CD4-positive, alpha-beta T cell treated with Interleukin-15 for 4 hours (primary cell): ENCODE measurements at places on chromosomes 1 and 21.

DNA sequence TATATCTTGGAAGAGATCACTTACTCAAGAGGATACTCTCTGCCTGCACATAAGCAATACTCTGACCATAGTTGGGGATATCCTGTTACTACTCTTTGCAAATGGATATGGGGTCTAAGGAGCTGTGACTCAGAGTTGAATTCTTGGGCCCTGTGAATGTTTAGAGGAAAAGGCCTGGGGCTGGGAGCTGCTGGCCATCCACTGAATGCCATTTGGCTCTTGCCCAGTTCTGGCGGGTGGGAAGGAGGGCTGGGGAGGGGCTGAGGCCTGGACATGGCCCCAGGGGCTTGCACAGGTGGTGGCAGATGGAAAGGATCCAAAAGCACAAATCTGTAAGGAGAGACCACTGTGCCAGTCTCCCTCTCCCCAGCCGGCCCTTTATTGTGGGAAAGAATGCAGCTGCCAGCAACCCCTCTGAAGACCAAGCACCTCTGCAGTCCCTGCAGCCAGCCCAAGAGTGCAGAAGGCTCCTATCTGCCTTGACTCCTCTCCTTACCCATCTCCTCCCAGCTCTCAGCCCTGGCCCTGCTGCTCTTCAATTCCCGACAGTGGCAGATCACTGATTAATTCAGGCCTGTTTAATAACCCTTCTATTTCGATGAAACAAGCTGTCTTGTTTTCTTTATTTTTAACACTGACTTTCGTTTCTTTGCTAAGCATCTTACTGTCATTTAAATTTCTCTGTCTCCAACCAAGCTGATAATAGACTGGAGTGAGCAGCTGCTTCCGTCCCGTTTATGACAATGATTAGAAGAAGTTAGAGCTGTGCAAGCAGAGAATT is 12.1 kb downstream of the PLXNA2 start:
- no peak for DNase-seq

DNA sequence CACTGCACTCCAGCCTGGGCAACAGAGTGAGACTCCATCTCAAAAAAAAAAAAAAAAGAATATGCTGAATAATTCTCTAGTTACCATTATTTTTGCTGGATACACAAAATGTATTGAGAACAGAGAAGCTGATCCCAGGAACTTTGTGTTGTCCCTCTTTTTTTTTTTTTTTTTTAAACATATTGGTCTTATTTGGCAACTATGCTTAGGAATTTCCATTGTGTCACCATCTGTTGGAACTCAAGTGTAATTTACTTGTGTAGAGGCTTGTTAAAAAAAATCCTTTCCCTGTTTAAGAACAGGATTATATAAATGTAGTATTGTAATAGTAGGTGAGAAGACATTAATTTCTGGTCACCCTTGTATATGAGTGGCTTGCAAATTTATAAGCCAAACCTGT is 28.6 kb downstream of the CAMSAP2 start:
- no peak for DNase-seq

GRCh38 chr1:39392851-39393573 is 98.4 kb upstream of the BMP8A start:
- no peak for DNase-seq

GRCh38 chr1:91555821-91556531 is 55.3 kb downstream of the CDC7 start:
- DNase-seq, result peak; percentile 84

- no peak for DNase-seq
These were observed 12.8 kb upstream of the IFI44L start for GRCh38 chr1:78607334-78607927.

DNA sequence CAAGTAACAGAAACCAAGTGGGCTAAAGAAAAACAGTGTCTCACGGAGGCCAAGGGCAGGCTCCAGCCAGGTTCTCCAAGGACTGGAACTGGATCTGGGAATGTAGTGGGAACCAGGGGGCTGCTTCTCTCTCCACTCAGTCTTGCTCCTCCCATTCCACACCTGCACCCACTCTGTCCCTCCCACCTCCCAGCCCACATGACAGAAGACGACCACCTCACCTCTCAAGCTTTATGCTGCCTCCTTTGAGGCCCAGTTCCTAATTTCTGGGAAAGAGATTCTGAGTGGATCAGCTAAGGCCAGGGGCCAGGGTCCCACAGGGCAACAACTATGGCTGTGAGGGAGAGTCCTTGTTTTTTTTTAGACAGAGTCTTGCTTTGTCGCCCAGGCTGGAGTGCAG is 18.8 kb upstream of the CEP85 start:
- no peak for DNase-seq

DNA sequence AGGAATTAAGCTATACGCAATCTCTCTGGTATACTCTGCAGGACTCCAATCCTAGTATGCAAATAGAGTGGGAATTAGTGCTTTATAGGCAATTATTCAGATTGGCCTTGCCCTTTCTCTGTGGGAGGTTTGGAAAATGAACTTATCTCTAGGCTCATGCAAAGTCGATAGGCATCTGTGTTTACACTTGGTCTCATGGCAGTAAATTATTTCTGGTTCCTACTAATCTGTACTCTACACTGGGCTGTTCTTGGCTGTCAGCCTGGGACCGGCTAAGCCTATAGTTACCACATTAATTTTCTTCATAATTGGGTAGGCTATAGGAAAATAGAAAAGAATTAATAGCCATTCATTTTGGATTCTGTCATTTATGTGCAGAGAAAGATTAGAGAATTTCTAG is 544.6 kb downstream of the AMY1C start:
- no peak for DNase-seq

DNA sequence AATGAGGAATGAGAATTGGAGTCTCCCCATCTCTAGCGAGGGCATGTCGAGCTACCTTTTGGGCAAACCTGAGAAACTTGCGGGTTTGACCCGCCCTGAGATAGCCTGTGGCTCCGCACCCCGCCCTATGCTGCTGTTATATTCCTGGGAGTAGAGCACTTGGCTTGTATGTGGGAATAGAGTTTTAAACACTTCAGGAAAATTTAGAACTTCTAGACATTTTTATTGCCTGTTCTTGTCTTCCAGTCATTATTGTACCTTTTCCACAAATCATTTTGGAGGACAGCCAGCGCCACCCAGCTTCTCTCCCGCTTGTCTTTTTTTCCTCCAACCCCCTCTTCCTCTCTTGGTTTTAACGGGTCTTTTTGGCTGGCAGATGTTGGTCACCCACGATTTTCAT is 738 bp downstream of the GNPAT start:
- peak; percentile 0 for DNase-seq

DNA sequence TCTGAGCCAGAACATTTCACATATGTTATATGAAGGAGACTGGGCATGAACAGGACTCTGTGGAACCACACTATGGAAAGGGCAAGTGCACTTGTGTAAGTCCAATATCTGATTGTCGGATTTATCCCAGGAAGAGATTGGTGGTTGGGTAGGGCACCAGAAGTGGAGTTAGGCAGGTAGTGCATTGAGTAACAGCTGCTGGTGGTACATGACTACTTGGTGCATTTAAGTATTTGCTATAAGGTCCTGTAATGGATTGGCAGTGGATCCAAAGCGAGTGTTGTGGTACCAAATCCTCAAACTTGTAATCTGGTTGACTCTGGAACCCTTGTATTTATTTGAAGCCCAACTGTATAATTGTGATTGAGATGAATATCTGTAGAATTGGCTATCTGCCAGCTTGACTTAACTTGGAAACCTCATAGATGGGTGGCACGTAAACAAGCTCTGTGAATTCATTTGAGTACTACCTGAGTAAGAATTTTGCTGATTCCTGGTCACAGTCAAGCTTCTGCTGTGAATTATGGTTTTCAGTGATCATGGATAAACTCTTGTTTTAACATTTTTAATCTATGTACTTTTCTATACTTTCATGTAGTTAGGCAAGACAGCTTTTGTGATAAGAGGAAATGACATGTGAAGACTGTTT is 21.1 kb downstream of the UBAP2L start:
- no peak for DNase-seq

DNA sequence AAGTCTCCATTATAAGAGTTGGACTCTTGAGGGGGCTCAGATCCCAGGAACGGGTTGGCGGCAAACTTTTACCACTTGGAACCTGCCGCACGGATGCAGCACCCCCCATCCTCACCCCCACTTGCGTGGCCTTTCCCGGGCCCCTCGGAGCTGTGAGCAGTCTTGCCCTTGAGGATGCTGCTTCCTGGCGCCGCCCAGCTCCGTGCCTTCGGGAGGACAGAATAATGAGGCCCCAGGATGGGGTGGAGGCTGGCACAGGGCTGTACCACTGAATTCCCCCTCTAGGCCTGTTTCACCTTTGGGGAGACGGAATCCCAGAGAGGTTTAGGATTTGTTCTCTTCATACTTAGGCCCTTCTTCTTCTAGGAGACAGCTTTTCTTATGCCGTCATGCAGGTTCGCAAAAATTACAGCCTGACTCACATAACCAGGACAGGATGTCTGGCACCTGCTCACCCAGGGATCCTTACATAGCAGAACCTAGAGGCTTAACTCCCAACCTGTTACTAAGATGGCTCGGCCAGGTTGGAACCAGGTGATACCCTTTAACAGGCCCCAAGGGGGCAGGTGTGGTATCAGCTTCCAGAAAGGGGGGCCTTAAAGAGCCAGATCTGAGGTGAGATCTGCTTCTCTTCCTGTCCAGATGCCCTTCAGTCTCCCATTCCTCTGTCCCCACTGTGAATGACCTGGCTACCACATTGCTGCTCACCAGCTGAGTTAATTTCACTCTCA is 1.5 kb downstream of the TRNP1 start:
- no peak for DNase-seq

DNA sequence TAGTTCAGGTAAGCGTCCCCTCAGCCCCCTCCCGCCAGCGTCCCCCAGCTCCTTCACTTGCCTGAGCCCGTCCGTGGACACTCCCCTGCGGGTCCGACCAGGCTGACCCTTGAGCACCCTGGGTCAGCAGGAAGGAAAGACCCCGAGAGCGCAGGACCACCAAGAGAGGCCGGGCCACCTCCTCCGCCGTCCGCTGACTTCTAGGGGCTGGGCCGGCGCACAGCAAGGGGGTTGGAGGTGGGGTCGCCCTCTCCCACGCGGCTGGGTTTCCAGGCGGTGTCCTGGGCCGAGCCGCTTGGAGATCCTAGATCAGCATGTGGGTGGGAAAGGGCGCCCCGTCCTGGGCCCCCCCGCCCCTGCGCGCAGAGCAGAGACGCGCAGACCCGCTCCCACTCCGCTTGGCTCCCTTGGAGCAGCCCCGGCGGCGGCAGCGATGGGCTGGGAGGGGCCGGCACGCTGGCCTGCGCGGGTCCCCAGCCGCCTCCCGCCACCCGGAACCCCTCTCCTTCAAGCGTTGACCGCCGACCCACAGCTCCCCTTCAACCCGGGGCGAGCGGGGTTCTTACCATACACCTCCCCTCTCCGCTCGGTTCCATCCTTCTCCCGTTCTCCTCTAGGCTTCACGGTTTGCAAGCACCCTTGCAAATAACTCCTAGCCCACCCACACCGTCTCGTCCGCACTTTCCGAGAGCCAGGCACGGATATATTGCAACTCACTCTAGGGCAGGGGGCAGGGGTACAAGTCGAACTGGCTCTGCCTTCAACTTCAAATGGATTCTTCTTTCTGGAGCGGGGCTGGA is 7.5 kb downstream of the KNCN start:
- DNase-seq, result no peak

DNA sequence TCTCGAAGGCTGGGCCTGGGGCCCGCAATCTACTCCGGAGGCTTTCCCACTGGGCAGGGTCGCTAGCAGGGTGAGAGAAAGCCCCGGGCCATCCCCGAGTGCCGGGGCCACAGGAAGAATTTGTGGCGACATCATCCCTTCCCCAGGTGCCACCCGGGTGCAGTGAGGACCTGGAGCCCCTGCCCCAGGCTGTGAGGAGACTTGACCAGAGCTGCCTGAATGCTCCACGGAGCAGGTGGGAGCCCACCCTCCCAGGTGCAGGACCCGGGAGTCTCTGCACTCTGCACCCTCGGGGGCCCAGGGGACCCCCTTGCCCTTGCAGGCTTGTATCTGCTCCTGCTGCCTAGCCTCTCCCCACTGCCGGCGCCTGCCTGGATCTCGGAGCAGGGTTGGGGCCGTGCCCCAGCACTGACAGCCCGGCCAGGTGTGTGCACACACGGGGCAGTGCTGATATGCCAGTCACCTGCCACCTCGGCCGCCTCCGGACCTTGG is 67.5 kb upstream of the RGS7 start:
- DNase-seq, result no peak

GRCh38 chr21:29300807-29301138 is 2.1 kb downstream of the BACH1 start:
- DNase-seq, result no peak

- DNase-seq, result no peak
These were observed 204.3 kb upstream of the RAB4A start for GRCh38 chr1:229066591-229066990.

DNA sequence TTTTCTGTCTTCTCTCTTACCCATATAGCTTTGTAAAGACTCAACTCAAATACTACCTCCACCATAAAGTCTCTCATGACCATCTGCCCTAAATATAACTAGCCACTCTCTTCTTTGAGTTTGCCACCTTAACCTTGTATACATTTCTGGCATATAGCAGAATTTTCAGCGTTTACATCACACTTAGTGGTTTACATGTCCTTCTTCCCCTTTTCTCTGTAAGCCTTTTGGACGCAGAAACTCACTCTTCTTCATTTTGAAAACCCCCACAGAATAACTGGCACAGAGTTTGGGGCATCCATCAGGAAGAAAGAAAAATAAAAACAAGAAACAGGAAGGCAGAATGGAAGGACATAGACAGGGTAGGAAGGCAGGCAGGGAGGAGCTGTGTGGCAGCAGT is 131.8 kb upstream of the DUSP10 start:
- DNase-seq, result no peak

DNA sequence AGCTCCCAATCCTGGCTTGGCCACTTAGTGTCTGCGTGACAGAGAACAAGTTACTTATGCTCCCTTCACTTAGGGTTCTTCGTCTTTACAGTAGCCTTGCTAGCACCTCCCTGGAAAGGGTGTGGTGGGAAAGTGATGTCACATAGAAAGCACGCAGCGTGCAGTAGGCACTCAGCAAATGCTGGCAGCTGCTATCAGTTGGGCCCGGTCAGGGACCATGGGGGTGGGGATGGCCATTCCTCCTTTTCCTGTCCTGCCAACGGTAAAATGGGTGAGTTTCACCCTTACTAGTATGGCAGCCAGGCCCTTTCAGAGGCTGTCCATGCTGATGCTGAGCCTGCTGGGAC is 6.2 kb upstream of the KCNA10 start:
- no peak for DNase-seq

- DNase-seq, result no peak
These were observed 27.0 kb upstream of the IER5 start for GRCh38 chr1:181061487-181061886.
